ENCODE measurements at places on chromosomes 4 and X.

DNA sequence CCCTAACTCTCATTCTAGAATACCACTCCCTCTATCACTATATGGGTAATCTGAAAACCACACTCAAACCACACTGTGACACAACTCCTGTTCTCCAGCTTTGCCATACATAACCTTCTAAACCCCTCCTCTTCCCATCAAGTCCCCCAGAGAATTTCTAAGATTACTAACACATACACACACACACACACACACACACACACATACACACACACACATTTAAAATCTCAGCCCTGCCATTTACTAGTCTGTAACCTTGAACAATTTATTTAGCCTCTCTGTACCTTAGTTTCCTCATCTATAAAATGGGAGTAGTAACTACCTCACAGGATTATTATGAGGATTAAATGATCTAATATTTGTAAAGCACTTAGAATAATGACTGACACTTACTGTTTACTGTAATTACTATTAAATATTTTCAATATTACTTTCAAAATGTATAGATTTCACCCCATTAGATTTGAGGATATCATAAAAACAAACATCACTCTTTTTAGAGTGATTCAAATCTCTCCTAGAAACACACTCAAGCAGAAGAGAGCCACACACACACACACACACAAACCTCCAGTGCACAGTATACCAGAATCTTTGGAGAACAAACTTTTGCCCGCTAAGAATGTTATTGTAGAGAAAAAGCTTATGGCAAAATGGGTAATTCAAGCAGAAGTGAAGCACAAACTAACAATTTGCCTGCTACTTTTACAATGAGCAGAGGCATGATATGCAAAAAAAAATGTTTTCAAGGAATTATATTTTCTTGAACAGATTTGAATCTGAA, 3.8 kb downstream of the ANKRD50 start:
- no peak for DNase-seq

- no peak for DNase-seq
These were observed 32.7 kb upstream of the DAPP1 start for GRCh38 chr4:99783940-99784339.

DNA sequence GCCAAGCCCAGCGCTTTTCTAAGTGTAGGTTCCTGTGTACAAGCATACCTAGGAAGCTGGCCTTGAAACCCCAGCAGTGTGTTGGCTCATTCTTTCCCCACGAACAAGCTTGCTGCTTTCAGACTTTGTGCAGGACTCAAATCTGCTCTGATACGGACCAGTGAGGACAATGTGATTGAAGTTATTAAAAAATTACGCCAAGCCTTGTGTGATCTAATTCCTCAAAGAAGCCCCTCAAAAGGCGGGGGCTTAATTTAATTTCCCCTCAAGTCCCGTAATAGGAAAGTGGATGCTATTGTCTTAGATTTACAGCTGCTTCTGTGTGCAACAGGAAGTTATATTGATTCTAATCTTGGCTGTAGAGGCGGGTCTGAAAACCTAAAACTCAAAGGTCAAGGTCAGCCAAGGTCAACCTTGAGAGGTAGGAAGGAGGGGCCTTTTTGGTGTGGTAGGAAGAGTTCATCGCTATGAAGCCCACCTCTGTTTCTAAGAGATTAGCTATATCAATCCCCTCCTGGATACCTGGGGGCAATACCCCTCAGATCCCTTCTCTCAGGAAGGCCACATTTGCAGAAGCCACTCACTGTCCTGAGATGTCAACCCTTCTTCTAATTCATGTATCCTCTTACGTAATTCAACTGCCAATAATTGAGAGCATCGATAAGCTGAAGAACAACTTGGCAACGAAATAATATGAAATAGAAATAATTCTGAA, 45.1 kb downstream of the TBC1D9 start:
- no peak for DNase-seq

DNA sequence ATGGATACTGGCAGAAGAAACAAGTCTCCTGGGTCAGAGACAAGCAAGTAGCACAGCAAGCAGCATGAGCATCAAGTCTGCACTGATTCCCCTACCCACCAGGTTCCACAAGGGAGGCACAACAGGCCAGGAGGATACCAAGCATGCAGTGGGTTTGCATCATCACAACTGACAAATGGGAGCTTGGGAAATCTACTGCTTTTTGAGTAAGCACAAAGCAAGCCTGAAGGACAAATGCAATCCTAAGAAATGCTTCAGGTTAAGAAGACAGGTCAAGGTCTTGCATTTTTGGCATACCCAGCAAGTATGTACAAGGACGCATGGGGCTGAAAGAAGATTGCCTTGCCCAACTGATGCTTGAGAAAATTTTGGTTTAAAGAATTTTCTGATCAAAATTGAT, 279.6 kb downstream of the PDGFC start:
- DNase-seq, result no peak

DNA sequence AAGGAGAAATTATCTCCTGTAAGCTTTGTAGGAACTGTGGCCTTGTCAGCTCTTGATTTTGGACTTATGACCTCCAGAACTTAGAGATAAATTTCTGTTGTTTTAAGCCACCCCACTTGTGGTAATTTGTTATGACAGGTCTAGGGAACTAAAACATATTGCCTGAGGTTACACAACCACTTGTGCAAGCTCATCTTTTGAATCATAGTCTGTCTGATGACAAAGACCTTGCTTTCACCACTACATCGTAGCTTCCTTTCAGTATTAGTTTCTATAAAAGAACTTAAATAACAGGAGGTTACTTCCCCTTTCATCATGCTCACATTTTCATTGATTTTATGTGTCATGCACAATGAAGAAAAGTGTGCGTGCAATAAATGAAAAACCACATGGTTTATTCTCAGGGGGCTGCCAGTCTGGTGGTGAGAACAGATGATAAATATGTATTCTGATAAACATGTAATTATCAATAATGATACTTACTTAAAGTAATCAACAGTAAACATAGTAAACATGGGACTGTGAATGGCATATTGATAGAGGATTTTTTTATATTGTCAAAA, 690.0 kb upstream of the HS3ST1 start:
- peak; percentile 1 for DNase-seq

- no peak for DNase-seq
These were observed 52.7 kb downstream of the SPINK2 start for GRCh38 chr4:56768763-56769162.

- no peak for DNase-seq
These were observed 156.1 kb downstream of the ZNF330 start for GRCh38 chr4:141376769-141377168.

DNA sequence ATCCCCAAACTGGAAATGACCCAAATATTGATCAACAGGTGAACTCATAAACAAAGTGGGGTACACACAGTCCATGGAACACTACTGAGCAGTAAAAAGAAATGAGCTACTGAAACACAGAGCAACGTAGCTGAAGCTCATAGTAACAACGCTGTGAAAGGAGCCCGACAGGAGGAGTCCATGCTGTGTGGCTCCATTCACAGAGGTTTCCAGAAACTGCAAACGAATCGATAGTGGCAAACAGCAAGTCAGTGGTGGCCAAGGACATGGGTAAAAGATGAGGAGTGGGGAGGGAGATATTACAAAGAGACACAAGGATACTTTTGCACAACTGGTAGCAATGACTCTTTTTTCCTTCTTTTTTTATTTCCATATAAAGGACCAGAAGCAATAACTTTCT, 90.4 kb downstream of the HAUS3 start:
- no peak for DNase-seq

DNA sequence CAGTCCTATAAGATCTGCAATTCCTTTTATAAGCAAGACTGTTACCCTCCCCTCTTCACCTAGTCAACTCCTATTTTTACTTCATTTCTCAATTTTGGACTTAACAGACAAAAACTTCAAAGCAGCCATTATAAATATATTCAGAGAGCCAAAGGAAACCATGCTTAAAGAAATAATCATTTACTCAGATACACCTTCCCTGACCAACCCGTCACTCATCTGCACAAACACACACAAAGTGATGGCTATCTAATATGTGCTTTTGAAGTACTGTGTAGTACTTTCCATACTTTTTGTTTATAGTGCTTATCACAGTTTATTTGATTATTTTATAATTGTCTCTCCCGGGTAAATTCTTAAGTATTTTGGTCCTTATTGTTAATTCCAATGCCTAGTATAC, 117.2 kb downstream of the TBC1D19 start:
- DNase-seq, result no peak

DNA sequence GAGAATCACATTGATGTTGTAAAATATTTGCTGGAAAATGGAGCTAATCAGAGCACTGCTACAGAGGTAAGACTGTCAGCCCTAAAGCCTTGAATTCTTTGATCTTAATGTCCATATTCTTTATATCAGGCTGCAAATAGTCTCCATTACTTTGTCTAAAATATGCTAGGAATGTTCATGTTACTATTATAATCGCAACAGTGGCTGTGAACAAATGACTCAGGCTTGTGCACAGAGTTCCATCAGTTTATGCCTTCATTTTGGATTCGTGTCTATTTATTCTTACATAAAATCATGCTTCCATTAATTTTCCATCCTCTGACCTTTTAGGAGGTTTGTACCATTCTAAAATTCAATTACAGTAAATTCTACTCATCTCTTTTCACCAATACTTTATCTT, 182.7 kb downstream of the ANK2 start:
- no peak for DNase-seq

DNA sequence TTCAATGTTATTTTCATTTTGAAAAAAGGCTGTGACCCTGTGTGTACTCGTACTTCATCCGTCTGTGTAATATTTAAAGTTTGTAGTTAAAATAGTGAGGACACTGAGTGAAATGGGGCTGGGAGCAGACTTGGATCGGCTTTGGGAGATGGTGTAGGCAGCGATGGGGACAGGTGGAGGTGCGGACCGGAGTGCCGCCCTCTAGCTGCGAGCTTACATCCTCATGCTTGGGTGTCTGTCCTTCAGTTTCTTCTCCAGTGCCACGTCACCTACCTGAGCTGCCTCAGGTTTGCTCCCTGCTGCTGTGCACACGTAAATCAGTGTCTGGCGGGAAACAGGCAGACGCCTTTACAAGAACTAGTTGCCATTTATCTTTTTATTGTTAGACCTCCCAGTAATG, 146.1 kb downstream of the GPR143 start:
- DNase-seq, result no peak

DNA sequence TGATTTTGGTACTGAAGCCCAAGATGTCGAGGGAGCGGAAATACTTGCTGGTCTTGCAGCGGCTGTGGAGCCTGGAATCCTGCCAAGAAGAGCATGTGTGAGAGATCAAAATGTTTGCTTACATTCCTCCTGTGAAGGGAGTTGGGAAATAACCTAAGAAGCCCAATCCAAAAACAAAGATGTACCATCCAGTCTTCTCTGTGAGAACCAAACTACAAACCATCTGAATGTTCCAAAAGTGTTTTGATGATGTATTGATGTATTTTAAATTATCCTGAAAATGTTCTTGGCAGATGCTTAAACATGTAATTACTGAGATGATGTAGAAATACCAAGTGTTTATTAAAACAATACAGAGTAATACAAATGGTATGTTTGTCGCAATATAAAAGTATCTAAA, 10.1 kb upstream of the ADH1A start:
- no peak for DNase-seq

DNA sequence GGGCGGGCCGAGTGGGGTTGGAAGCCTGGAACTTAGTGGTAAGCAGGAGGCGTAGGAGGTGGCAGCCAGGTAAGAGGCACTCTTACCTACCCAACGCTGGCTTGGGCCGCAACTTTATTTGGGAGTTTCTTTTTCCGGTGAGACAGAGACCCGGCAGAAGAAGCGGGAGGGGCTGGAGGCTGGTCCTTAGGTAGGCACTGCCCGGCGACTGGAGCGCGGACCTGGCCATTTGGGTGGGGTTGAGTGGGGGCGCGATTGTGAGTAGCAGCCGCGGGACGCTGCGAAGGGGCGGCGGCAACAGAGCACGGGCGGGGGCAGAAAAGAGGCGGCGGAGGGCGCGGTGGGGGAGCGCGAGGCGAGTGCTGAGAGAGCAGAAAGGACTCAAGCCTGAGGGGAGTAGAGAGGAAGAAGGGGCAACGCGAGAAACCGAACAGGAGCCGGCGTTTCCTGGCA, 334 bp upstream of the POU4F2 start:
- no peak for DNase-seq

DNA sequence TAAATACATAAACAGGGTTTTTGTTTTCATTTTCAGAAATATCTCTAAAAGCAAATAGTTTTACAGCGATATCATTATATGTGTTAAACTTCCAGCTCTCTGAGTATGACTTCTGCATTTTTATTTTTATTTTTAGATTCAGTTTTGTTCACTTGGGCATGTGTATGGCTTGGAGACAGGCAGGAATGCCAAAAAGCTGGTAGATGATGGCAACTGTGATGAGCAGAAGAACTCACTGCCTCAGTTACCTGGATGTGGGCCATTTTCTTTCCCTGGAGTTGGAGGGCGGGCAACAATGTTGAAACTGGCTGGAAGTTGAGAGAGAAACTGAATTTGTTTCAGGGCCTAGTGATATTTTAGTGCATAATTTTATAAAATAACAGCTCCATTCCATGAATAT, 266.4 kb downstream of the ARHGAP24 start:
- no peak for DNase-seq

- no peak for DNase-seq
These were observed 3.8 kb downstream of the FGG start for GRCh38 chr4:154608361-154609252.

Data from bone marrow (tissue), 2 donors.